RPMI7951 (cell line): ENCODE measurements at places on chromosomes 12 and 14.

- no peak for DNase-seq
Measured at GRCh38 chr12:51639361-51639760, 48.3 kb downstream of the SCN8A start.

DNA sequence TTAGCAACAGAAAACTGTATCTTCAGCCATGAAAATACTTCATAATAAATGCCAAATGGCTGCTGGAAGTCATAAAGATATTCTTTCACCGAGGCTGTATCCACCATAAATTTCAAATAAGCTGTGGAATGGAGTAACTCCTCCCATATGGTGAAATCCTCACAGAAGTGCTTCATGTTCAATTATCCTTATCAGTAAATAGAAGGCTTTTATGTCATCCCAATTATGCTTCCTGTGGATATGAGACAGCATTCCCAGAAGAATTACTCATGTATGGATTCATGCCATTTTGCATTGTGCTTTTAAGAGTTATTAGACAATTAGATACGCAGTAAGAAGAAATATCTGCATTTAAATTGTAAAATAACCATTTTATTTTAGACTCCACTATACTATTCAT lies 99.0 kb downstream of the RTN1 start:
- DNase-seq = no peak

GRCh38 chr12:49288412-49288853 lies 6.5 kb upstream of the PRPH start:
- DNase-seq = peak; percentile 50

DNA sequence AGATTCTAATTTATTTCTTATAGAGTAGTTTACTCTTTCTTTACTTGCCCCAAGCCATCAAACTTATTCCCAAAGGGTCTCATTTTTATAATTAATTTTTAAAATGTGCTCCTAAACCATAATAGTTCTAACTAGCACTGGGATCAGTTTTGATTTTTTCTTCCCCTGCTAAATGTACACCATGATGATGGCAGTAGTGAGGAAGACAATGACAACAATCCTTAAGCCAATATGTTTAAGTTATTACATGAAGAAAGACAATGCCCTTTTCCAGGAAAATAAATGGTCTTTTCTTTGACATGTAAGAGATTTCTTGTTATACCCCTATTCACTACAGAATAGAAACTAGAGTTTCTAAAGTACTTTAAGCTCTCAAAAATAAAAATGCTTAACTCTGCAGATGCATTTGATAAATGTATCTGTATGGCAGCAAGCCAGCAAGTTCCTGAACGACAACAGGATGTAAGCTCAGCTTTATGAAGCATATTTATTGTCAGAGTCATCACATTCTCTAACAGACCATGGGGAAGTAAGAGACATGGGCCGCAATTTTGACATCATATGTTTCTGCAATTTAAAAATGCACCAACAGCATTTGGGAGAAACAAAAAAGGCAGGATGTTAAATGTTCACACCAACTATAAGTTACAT lies 36.0 kb upstream of the SNX6 start:
- DNase-seq = peak; percentile 72

DNA sequence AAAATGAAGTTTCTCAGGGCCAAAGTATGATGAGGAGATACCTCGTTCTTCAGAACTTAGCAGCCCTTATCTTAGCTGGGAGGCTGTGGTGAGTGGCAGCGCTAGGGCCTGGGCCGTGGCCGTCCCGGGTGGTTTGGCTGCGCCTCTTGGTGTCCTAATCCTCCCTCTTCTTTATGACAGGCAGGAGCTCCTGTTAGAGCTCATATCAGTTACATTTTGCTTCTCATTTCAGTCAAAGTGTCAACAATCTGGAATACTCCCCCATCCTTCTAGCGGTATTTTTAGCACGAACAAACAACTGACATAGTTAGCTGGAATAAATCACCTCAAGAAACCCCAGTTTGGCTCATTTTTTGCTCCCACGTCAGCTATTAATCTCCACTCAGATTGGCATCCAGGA lies 188.8 kb downstream of the TTC7B start:
- no peak for DNase-seq

DNA sequence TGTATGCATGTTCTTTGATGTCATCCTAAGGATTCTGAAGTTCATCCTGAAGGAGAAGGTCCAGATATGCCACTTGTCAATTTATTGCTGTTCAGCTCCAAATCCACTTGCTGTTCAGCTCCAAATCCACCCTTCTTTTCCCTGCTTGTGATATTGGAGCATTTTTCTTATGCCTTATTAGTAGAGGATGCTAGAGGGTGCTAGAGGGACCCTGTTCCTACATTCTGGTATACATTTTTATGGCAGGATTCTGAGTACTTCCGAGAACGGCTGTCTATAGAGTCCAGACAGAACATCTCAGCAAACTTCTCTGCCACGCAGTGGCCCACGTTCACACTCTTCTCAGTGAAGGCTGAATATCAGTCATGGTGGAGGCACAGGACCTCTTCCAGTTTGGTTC lies 406.7 kb downstream of the NOVA1 start:
- no peak for DNase-seq

DNA sequence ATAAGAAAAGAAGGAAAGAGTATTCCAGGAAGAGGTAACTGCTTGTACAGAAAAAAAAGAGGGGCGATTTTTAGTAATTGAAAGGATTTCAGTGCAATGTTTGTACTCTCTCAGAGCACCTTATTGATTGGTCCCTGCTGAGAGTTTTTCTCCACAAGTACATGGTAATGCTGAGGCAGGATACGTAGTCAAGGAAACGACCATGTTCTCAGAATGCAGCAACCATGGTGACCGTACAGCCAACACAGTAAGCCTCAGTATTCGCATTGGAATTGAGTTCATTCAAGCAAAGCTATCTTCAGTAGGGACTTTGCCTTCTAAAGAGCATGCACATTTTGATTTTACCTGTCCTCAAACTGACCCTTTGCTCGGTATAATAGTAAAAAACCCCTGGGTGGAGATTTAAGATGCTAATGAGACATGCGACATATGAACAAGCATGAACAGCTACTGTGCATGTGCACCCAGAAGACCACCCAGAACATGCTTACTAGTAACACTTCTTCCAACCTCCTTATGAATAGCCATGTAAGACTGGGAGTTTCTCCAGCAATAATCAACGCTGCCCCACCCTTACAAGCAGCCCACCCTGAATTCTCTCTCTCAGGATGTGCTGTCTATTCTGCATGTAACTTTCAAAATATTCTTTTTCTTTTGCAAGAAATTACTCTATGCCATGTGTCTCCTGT lies 6.2 kb upstream of the SLC41A2 start:
- no peak for DNase-seq

- no peak for DNase-seq
Measured at GRCh38 chr14:89614009-89614691, 197.1 kb upstream of the FOXN3 start.

GRCh38 chr12:57614178-57614947 lies 3.1 kb downstream of the ARHGEF25 start:
- DNase-seq = no peak

DNA sequence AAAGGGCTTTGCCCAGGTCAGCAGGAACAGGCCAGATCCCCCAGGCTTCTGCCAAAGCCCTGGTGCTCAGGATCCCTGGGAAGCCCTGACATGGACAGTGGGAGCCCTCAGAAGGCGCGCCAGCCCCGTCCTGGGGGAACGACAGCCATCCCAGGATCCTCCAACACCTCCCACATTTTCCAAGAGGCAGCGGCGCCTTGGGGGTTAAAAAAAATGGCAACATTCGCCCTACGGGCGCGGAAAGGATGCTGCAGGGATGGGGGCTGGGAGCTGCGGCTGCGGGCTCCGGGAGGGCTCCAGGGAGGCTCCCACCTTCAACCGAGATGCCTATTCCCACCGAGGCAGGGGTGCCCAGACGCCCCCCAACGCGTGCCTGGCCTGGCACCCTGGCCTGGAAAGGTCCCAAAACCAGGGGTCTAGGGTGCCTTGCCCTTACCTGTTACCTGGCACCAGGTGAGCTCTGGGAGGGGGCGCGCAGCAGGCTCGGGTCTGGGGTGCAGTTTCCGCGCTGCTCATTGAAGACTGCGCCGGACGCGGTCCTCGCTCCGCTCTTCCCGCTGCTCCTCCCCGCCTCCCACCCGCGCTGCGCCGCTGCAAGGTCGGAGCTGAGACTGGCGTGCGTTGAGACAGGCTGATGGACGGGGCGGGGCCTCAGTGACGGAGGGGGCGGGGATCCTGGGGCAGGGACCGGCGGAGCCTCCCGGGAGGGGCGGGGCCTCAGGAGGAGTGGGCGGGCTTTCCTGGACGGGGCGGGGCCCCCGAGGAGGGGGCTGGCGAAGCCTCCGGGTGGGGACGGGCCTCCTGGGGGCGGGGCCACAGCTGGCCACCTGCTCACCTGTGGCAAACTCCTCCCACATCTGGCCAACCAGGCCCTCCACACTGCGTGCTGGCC lies at the start of gene ABCB9:
Gene ABCB9 (minus strand): TSS at position 613 of the 892 bp plus-strand sequence. CDS start 6,228 bp downstream, outside the sequence.
- DNase-seq = peak; percentile 86

DNA sequence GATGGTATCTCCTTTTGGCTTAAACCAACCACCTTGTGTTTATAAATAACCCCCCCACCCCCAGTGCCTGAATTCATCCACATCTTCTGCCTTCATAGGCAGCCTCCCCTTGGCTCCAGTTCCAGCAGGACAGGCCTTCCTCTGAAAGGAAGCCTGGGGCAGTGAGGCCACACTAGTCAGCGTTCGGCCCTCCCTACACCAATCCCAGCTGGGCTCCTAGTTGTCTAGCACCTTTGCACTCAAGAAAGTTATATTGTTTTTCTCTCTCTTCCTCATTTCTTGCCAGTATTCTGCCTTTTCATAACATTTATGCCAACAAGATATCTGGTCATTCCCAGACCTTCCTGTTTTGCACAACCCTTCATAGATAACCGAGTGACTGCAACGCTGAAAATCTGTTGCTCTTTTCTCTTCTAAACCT lies 73.1 kb upstream of the ACTN1 start:
- no peak for DNase-seq

GRCh38 chr14:43413084-43413483 lies 1094.0 kb downstream of the FSCB start:
- no peak for DNase-seq

DNA sequence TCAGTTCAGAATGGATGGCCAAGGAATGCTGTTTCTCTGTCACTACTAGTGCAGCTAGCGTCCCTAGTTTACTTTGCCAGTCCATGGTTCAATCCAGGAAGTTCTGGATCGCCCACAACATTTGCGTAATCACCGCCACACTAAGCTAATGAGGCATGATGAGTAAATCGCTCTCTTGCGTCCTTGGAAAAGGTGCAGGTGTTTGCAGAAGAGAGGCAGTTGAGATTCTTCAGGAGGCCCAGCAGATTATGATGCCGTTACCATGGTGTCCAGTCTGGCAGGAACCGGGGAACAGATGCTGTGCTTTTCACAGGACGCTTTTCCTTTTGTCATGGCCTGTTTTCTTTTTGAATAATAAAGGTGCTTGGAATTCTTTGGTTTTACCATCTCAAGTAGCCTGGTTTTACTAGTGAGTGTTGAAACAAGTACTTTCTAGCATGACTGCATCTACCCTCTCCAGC lies 9.0 kb downstream of the TPH2 start:
- DNase-seq = peak; percentile 6

- no peak for DNase-seq
Measured at GRCh38 chr12:107493666-107494065, 191.9 kb upstream of the PWP1 start.

DNA sequence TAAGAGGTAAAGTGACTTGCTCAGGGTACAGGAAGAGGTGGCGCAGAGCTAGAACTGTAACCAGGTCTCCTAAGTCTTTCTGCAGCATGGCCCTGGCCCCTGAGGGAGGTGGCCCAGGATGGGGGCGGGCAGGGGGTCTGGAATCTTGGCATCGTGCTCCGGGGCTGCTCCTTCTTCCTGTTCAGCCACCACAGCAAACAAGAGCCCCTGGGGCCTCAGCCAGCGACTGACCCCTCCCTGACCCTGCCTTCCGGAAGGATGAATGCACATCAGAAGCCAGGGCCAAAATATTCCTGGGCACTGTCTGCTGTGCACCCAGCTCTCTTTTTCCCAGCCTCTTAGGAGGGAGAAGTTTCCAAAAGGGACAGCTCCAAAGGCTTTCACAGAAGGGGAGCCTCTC lies 242.8 kb downstream of the DPF3 start:
- peak; percentile 92 for DNase-seq

GRCh38 chr14:35285168-35286002 lies 6.8 kb upstream of the PSMA6 start:
- peak; percentile 6 for DNase-seq

GRCh38 chr12:55499810-55500252 lies 7.7 kb downstream of the OR6C68 start:
- peak; percentile 13 for DNase-seq

DNA sequence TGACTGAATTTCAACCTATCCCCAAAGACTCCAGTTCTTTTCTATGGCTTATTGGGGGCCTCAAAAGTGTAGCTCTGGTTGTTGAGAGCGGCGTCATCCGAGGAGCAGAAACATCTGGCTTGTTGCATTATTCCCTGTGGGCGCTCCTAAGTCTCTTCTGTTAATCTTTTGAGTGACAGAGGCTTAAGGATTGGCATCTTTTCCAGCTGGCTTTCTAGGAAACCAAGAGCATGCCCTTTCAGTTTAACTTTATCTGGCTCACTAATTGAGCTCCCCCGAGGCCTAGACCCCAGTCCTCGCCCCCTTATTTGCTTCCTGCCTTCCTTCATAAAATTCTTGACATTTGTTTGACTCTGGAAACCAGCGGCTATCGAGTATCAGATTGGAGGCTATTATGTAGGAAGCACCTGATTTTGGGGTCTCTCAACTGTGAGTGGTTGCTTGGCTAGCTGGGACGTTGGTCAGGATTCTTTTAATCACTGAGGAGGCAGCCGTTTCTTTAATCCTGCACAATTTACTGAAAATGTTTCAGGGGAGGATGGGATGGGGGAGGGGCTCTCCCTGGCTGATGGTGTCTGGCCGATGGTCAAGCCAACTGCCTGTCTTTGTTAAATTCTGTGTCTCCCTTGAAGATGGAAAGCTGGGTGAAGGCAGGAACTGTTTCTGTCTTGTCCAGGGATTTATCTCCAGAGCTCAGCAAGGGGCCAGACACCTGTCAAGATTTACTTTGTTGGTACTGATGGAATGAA lies 3.1 kb downstream of the SMOC1 start:
- no peak for DNase-seq

DNA sequence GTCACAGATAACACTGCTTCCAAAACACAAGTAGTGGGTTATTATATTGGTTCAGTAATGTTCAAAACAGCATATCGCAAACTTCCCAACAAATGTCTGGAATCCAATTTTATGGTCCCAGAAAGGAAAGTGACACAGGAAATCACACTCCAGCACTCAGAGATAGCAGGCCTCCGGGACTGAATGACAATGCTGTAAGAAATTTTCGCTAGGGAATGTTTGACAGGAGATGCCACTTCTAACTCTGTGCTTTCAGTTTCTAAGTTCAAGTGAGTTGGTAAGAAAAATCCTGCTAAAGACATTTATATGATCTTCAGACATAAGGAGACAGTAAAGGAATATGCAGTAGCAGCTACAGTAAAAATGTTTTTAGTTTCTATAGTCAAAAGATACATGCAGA lies 93.2 kb downstream of the SLC2A13 start:
- DNase-seq = peak; percentile 4

- no peak for DNase-seq
Measured at GRCh38 chr14:72590577-72590976, 303.3 kb downstream of the DPF3 start.

- DNase-seq = peak; percentile 16
Measured at GRCh38 chr14:56196274-56196673, 78.1 kb downstream of the PELI2 start.

GRCh38 chr12:19643635-19644034 lies 204.3 kb downstream of the AEBP2 start:
- peak; percentile 40 for DNase-seq
